ENCODE measurements at places on chromosomes 11 and 22.
A peak's percentile ranks its signal among the peaks of the same experiment; 100 is the strongest.

- DNase-seq = no peak
These were observed 3.4 kb downstream of the EMID1 start for GRCh38 chr22:29208879-29209623.

DNA sequence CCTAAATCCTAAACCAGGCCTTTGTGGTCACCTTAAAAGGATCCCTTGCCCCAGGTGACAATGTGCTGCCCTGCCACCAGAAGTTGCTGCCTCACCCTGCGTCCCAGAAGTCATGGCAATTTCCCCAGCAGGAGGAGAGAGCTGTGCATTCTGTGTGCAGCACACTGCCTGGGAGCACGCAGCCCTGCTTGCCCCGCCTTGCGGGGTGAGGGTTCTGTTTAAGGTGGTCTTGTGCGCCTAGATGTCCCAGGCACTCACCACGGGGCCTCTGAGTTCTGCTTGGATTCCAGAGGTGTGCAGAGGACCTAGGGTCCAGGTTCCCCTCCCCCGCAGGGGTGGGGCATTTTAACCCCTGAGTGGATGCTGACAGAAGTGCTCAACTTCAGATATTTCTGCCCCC is 95.0 kb downstream of the GRAMD1B start:
- no peak for DNase-seq

DNA sequence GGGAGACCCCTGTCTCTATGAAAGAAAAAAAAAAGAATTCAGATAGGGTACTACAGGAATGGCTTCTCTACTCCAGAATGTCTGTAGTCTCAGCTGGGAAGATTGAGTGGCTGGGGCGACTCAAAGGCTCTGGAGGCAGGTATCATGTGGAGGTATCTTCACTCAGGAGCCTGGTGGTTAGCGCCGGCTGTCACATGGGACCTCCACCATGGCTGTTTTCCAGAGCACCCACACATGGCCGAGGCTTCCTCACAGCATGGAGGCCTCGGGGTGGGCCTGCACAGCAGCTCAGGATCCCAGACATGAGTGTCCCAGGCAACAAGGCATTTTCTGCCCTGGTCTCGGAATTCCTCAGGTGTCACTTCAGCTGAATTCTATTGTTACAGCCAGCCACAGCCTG is 10.1 kb downstream of the RPS13 start:
- no peak for DNase-seq

GRCh38 chr11:63821411-63821810 is 8.2 kb downstream of the SPINDOC start:
- no peak for DNase-seq

GRCh38 chr22:44218071-44218470 is 37.3 kb downstream of the PARVG start:
- DNase-seq = no peak

DNA sequence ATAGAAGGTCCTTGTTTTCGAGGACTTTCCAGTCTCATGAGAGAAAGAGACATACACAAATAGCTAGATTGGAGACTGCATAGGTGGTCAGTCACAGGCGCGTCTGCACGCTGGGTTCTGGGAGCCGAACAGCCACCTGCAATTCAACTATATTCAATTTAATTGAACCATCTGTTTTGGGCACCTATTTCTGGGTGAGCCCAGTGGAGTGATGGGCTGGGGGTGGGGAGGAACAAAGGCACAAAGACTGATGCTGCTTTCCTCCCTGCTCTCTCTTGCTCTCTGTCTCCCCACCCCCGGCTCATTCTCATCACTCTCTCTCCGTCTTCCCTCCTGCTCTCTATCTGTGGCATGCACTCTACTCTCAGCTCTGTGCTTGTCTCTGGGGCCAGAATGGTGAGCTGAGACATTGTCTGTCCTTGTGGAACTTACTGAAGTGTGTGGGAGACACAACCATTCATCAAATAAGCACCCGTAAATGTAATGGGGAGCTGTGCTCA is 48.1 kb upstream of the B3GAT1 start:
- no peak for DNase-seq

DNA sequence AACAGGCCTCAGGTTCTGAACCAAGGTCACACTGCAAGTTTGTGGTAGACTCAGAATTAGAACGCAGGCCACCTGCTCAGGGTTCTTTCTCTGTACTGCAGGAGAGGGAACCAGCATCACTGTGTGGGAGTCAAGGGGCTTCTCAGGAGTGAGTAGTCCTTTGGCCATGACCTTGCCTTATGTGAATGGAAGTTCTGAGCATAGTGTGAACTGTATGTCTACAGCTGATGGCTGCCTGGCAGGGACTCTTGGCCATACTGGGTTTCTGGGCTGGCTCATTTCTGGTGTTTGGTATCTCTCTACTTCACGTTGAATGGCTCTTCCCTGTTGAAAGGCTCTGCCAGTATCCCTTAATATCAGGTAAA is 40.1 kb upstream of the TUB start:
- no peak for DNase-seq

DNA sequence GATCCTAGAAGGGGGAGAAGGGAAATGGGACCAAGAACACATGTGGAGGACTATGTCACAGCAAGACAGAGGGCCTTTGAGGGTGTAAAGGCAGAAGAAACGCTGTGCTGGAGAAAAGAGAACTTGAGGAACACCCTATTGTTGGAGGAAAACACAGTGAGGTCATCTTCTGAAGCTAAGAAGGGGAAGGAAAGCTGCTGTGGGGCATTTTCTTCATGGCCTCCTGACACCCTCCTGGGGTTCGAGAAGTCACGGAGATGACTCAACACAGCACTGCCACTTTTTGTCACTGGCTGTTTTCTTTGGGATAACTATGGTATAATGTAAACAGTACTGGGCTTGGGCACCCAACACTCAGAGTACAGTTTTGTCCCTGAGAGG is 492.6 kb upstream of the CADM1 start:
- DNase-seq = no peak

- DNase-seq = peak; percentile 54
These were observed 50.7 kb downstream of the TP53I11 start for GRCh38 chr11:44899959-44900358.

DNA sequence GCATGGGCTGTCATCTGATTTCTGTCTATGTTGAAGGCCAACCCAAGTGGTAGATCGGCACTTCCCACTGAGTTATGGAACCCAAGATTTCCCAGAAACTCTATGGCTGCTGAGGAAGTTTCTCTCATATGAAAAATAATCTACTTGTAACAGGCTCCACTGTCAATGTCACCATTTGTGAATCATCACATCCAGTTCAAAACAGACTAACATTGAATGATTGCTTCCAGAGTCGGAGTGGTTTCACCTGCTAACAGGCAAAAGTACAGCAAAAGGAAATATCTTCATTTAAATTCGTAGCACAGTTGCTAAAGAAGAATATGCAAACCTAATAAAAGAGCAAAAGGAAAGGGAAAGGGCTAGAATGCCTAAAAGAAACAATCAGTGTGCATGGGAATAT is 12.8 kb downstream of the WT1 start:
- DNase-seq = no peak

- DNase-seq = no peak
These were observed 253.6 kb upstream of the CCDC179 start for GRCh38 chr11:23113887-23114216.

DNA sequence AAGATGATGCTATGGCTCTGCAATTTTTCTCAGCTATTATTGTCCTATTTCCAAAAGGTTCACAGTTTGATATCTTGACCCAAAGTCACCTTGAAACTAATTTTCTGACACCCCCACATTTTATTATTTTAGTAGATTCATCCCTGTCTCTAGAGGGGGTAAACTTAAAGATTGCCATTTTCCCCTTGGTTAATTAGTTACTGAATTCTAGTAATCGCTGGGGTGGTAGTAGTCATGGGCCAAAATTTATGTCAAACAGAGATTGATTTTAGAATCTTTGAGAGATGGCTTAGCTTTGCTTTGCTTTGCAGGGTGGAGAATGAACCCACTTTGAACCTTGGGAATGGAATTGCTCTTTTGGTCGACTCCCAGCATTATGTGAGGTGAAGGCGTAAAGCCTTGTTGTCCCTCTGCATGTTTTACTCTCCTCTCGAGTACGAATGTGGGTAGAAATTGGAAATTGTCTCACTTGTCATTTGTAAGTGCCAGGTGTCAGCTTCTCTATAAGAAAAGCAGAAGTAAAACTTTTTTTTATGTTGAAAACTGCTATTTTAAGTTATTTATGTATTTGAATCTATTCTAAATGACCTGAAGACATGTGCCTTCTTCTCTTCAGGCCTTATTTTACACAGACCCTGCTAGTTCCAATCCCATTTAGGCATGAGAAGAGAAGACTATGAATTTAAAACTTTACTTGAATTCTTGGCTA is 42.4 kb upstream of the RCE1 start:
- DNase-seq = no peak

GRCh38 chr11:17595526-17596309 is 48.7 kb downstream of the OTOG start:
- DNase-seq = no peak

DNA sequence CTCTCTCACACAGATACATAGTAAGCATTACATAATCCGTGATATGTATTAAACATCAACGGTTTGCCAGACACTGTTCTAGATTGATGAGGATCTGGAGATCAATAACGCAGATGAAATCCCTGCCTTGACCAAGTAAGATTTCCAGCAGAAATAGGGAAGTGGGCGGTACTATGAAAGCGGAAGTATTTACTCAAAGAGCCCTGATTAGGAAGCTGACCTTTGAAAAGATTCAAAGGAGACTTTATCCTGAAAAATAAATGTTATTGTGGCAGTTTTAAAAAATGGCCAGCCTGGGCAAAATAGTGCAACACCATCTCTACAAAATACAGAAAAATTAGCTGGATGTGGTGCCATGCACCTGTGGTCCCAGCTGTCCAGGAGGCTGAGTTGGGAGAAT is 26.8 kb downstream of the GAB2 start:
- no peak for DNase-seq

DNA sequence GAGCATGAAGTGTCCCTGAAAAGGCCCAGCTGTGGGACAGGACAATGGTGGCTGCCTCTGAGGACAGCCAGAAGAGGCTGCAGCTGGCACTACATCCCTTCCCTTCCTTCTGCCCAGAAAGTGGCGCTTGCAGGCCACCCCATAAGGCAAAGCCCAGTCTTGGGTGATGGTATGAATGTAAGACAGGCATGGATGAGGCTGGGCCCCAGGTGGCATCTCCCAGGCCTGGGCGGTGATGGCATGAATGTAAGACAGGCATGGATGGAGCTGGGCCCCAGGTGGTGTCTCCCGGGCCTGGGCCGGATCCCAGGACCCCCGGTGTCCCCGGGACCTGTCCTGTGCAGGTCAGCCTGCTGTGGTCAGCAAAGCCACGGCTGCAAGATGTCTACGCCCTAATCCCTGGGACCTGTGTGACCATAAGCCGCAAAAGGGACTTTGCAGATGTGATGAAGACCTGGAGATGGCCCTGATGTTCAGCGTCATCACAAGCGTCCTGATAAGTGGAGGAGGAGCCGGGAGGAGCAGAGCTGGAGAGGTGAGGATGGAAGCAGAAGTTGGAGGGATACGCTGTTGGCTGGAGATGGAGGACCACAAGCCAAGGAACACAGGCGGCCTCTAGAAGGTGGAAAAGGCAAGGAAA is 181.1 kb downstream of the CTTN start:
- no peak for DNase-seq

DNA sequence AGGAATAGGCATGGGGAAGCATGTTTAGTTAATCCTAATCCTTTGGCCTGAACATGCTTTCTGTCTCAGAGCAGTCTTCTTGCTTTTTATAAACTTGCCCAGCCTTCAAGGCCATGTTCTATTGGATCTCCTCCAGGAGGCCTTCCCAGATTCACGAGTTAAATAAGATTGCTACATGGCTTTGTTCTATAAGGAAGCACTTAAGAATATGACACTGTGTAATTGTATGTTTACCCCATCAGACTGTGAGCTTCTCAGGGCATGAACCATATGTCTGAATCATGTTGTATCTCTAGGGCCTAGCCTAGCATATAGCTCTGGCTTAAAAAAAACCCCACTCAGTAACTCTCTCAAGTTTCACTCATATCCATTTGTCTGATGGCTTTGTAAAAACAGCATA is 26.4 kb upstream of the UCP3 start:
- peak; percentile 21 for DNase-seq

DNA sequence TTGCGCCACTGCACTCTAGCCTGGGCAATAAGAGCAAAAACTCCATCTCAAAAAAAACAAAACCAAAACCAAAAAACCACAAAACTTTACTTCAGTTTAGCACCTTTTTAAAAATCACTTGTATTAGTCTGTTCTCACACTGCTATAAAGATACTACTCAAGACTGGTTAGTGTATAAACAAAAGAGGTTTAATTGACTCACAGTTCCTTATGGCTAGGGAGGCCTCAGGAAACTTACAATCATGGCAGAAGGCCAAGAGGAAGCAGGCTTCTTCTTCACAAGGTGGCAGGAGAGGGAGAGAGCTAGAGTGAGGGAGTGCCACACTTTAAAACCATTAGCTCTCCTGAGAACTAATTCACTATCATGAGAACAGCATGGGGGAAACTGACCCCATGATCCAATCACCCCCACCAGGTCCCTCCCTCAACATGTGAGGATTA is 261.3 kb downstream of the TMEM135 start:
- DNase-seq = peak; percentile 4

All from HCEC 1CT (cell line).